ENCODE measurements at places on chromosomes 6 and 20. TPM values are rescaled to one million over a fixed set of nuclear protein-coding genes. Genes with fewer than 3 reads are reported as not detected.

HIVEP2 gene
- 31.3 TPM for total RNA-seq

DNAH8 gene
- total RNA-seq = 0.09 TPM

TRDN gene
- 0.09 TPM for total RNA-seq

OR2B6 gene
- not detected for total RNA-seq

PTGIS gene
- 9.7 TPM for total RNA-seq

GPR63 gene
- 9.2 TPM for total RNA-seq

DAAM2 gene
- total RNA-seq = 7.3 TPM

KCNS1 gene
- total RNA-seq = 1.2 TPM

B3GAT2 gene
- total RNA-seq = 17.2 TPM

IMPG1 gene
- 0.36 TPM for total RNA-seq

MED23 gene
- total RNA-seq = 61.7 TPM

CST1 gene
- not detected for total RNA-seq

NCOA3 gene
- 26.0 TPM for total RNA-seq

TNFRSF6B gene
- total RNA-seq = 0.82 TPM

VSX1 gene
- total RNA-seq = 0.18 TPM

CAGE1 gene
- 0.18 TPM for total RNA-seq

CCDC170 gene
- total RNA-seq = 2.6 TPM

LPA gene
- total RNA-seq = 4.4 TPM

SIM1 gene
- not detected for total RNA-seq

IL17F gene
- total RNA-seq = not detected

SNX21 gene
- total RNA-seq = 24.4 TPM

CCM2L gene
- total RNA-seq = 4.8 TPM

TINAG gene
- total RNA-seq = not detected

LRRN4 gene
- not detected for total RNA-seq

RSPO4 gene
- 0.27 TPM for total RNA-seq

PPIL1 gene
- total RNA-seq = 29.9 TPM
